ENCODE measurements at places on chromosomes 11 and 22. TPM values are rescaled to one million over a fixed set of nuclear protein-coding genes. Genes with fewer than 3 reads are reported as not detected.

DNA sequence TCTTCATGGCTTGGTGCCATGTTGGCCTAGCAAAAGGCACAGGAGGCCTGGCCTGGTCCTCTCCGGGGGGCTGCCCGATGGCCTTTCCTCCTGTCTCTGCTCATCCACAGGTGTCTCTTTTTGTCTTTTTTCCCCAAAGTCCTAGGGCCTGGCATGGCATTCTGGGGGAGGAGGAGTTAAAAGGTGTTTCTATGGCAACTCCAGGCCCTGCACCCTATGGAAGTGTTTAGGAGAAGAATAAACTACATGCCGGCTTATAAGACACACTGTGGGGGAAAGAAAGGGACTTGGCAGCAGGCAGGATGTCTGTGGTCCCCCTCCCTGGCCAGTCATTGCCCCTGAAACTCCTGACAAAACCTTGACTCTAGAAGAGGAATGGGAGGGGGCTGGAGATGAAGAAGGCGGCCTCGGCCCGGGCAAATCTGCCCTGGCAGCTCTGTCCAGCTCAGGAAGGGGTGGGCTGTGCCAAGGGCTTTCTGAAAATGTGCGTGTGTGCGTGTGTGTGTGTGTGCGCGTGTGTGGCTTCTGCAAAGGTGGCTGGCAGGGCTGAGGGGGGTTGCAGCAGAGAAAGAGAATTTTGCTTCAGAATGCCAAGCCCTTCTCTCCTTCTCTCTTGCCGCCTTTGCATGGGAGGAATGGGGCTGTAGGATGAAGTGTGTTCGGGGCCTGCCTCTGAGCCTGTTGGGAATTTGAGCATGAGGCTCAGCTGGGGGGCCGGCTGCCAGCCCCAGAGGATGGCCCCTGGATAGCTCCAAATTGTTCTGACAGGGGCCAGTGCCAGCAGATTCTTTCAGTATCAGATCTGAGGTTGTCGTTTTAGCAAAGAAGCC is 3.2 kb downstream of the TIMP3 start:
- no peak for ATAC-seq

GRCh38 chr11:109390752-109391151 is 31.2 kb upstream of the C11orf87 start:
- ATAC-seq, result no peak

- ATAC-seq, result no peak
Measured at GRCh38 chr11:75072582-75072981, 24.1 kb downstream of the OR2AT4 start.

DNA sequence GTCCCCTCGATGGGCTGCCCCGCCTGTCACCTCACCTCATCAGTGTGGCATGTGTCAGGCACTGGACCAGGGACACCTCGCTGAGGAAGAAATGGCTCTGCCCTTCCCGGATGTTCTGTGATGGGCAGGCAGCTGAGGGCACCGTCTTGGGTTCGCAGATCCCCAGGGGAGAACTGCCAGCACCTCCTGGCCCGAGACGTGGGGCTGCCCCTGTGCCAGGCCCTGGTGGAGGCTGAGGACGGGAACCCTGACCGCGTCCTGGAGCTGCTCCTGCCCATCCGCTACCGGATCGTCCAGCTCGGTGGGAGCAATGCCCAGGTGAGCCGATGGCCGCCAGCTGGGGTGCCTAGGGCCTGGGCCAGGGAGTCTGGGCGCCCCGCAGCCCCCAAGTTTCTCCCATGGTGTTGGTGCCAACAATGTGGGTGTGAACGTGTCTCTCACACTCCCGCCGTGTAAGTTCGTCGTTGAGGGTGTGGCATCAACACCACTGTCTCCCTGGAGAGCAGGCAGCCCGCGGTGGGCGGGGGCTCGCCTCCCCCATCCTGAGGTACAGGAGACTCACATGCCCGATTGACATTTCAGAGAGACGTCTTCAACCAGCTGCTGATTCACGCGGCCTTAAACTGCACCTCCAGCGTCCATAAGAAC is 7.3 kb upstream of the GTSE1 start:
- ATAC-seq, result no peak

DDIAS gene
- 8.9 TPM for total RNA-seq

OR4A5 gene
- total RNA-seq, result not detected
